ENCODE measurements at places on chromosomes 3 and 15.

DNA sequence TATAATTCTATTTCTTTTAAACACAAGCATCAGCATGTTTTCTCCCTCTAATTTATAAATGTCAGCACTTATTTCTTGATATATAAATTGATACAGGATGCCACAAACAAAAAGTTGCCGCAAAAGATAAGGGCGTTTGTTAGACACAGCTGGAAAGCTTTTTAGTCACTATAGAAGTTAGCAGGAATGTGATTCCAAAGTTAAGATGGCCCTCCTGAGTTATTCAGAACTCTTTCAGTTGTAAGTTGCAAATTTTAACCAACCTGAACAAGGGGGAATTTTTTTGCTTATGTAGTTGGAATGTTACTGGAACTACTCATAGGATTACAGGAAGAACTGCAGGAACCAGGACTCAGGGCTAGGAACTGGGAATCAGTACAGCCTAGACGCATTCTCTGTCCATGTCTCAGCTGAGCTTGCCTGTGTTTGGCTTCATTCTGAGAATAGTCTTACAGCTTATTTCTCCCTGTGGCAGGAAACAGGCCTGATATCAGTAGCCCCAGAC, 166.3 kb downstream of the VGLL4 start:
- DNase-seq: no peak

DNA sequence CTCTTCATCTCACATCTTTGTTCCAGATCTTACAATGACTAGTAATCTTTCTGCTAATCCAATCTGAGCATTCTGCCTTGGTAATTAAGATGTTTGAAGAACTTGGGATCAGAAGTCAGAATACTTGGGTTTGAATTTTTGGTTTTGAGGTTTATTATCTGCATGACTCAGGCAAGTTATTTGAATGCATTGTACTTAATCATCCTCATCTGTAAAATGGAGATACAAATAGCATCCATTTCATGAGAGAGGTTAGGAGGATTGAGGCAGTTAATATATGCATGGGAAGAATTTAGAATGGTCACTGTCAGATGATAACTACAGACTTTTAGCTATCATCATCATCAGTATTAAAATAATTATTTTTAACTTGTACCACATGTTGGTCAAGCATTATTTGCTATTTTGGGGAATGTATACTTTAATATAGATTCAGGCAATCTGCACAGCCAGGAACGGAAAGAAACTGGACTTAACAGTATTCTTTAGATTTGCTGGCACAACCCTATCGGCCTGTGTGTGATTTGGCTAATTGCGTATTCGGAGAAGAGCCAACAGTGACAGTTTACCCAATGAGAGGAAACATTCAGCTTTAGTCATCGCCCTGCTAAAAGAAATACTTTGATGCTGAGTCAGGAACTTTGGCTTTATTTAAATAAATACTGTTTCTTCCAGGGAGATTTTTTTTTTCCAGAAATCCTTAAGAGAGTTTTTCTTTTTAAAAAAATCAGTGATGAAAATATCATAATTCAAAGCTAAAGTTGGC, 600.0 kb downstream of the ROBO1 start:
- no peak for DNase-seq

- peak; percentile 48 for DNase-seq
Measured at GRCh38 chr15:64845183-64845611, 3.5 kb downstream of the PLEKHO2 start.

- DNase-seq: peak; percentile 39
Measured at GRCh38 chr3:184129012-184129411, 6.1 kb upstream of the EIF2B5 start.

DNA sequence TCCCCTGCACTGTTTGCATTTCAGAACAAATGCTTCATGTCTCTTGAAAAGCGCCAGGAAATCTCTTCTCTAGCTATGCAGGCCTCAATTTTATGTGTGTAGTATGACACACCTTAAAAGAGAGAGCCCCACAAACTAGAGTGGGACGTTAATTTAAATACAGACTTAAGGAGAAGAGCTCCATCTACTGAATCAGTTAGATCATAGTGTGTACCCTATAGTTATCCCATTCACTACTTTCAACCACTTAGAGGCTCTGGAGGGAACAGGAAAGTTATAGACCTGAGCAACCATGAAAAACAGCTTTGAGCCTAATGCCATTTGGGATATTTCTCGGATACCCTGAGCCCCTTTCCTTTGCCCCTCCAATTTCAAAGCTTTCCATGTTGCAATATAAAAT, 153.7 kb downstream of the TIGIT start:
- peak; percentile 28 for DNase-seq

- DNase-seq: peak; percentile 12
Measured at GRCh38 chr3:30578479-30578878, 27.9 kb upstream of the TGFBR2 start.

GRCh38 chr3:150703299-150703755, 393 bp downstream of the ERICH6 start:
- DNase-seq: no peak

- no peak for DNase-seq
Measured at GRCh38 chr3:12947504-12948369, 106.4 kb upstream of the RPL32 start.

DNA sequence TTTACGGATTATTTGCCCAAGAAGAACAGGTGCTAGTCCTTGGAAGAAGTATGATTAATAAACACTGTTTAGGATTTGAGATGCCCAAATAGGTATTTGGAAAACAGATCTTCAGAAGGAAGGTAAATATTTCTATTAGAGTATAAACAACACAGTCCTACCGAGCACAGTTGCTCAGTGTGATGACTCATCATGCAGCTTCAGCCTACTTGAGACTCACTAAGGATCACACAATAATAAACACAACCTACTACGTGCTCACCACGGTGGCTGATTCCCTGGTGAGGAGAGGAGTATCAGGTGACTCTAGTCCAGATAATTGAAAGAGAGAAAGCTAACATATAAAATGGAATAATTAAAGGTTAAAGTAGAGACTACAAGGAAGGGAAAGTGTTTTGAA, 72.0 kb downstream of the PDZRN3 start:
- DNase-seq: no peak

- DNase-seq: no peak
Measured at GRCh38 chr3:51530485-51530884, 8.0 kb upstream of the RAD54L2 start.

DNA sequence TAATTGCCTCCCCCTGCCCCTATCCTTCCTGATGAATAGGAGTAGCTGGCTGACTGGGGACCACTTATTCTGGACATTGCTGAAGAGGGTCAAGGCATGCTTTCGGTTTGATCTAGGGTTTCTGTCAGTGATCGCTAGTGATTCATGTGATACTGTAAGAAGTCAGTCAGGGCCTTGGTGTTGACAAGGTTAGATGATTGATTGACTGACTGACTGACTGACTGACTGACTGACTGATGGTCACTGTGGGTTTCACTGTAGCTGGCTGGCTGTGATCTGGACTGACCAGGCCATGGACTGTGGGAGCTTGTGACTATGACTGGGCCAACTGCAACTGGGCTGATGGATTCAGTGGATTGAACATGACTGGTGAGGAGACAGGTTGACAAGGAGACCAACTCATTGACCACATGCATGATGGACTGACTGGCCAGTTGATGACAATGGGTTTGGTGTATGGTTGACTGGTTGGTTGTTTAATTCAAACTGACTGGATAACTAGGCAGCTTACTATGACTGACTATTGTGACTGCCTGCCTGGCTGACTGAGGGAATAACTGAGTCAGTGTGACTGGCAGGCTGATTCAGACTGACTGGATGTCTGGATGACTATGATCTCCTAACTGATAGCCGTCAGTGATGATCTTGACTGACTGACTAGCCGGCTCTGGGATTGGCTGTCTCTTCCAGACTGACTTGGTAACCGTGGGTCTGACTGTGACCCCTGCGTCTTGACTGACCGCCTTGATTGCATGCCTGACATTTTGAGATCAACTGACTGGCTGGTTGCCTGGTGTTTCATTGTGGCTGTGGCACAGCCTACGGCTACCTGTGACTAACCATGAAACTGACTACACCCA, 509.9 kb downstream of the SHQ1 start:
- no peak for DNase-seq

DNA sequence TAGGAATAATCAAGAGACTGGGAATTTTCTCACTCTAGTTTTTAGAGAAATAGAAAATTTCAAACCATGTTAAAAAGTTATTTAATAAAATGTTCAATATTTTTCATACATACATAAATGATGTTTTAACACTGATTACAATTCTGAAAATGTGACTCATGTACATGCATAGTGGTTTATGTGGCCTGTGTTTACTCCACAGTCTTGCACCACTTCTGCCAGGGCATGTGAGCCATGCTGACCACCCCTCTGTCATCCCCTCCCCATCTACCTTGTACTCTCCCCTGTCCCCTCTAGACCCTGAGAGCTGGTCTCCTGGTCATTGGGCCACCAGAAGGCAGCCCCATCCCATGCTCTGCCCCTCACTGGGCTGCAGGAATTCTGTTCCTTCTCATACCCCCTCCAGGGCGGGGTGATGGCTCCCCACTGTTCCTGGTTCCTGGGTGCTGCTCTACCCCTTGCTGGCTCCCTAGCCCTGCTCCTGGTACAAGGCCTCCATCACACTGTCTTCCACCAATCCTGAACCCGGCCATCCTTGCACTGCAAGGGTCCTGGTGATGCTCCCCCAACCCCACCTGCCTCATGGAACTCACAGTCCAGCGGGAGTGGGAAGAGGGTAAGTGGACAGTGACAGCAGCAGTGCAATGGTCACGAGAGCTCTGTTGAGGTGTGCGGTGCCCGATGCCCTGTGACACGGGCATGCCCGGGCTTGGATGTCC, 24.2 kb upstream of the SLC41A3 start:
- no peak for DNase-seq

GRCh38 chr3:38000965-38001455, 10.4 kb downstream of the VILL start:
- DNase-seq: no peak

- peak; percentile 87 for DNase-seq
Measured at GRCh38 chr15:75061272-75061671, 37.9 kb downstream of the PPCDC start.

DNA sequence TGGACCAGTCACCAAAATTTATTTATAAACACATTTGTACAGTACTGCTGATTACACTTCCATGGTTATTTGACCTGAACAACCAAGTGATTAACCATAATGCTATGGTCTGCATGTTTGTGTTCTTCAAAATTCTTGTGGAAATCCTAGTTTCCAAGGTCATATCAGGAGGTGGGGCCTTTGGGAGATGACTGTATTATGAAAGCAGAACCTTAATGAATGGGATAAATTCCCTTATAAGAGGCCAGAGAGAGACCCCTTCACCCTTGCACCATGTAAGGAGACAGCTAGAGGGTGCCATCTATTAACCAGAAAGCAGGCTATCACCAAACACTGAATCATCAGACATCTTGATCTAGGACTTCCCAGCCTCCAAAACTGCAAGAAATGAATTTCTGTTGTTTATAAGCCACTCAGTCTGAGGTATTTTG, 1.9 kb downstream of the SCAPER start:
- DNase-seq: peak; percentile 38

- DNase-seq: no peak
Measured at GRCh38 chr3:29214009-29214658, 66.7 kb upstream of the RBMS3 start.

GRCh38 chr3:2659896-2660295, 450.3 kb downstream of the IL5RA start:
- no peak for DNase-seq
